ENCODE measurements at places on chromosomes 5 and 9.

GRCh38 chr5:133359861-133360260, 252.5 kb downstream of the FSTL4 start:
- no peak for DNase-seq

GRCh38 chr5:79240561-79240960, 4.6 kb downstream of the JMY start:
- DNase-seq: no peak

- DNase-seq: no peak
These were observed 533.3 kb downstream of the ACTL7B start for GRCh38 chr9:108322326-108323098.

DNA sequence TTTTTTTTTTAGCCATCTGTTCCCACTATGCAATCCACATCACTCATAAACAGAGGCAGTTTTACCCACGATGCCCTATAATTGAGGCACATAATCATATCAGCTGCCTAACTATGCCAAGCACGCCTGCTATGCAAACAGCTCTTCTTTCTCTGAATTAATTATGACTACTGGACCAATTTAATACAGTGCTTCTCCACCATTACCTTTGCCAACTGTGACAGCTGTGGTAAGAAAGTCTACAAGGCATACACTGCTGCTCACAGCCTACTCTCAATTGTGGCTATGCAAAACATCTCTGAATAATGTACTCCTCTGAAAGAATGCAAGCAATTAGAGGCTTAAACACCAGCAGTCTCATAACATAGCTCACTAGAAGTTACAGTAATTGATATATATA, 97.1 kb downstream of the DTWD2 start:
- no peak for DNase-seq

GRCh38 chr5:943201-943917, 50.7 kb downstream of the TRIP13 start:
- DNase-seq: no peak

DNA sequence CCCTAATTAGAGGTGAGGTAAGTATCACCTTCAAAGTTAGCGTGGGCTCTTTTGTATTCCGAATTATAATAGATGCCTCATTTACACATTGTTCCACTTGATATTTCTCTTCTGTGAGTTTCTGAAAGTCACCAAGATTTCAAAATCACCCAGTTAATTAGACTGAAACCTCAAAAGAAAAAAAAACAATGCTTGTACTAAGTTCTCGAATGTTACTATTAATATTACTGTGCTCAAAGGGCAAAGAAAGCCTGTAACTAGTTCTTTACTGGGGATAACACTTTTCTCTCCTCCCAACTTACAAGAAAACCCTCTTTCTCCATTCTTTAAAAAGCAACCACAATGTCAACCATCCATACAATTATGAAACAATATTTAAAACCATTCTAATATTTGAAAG, 98.5 kb downstream of the STRBP start:
- DNase-seq: no peak

GRCh38 chr9:88092797-88093331, 45.4 kb downstream of the SPATA31C2 start:
- DNase-seq: no peak

GRCh38 chr5:175778951-175779503, 92.4 kb upstream of the CPLX2 start:
- no peak for DNase-seq

DNA sequence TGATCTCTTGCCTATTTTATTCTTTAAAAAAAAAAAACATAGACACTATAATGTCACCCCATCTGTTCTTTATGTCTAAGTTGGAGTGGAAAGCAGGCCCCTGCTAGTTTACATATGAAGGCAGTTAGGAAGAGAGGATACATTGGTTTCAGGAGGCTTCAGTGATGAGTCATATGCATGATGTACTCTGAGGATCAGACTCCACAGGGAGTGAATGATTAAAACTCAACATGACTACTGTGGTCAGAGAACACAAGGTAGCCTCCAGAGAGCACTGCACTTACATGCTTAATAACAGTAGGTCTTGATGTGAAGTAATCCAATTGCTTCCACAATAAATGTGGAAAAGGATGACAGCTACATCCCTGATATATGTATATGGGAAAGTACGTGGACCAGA, 22.7 kb upstream of the FSTL4 start:
- peak; percentile 26 for DNase-seq

GRCh38 chr9:114616684-114617520, 5.8 kb downstream of the TMEM268 start:
- no peak for DNase-seq

DNA sequence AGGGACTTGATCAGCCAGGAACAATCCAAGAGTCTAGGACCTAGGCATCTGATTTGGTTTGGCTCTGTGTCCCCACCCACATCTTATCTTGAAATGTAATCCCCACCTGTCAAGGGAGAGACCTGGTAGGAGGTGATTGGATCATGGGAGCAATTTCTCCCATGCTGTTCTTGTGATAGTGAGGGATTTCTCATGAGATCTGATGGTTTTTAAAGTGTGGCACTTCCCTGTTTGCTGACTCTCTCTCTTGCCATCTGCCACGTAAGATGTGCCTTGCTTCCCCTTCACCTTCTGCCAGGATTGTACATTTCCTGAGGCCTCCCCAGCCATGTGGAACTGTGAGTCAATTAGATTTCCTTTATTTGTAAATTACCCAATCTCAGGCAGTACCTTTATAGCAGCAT, 201.7 kb upstream of the ACTBL2 start:
- no peak for DNase-seq

GRCh38 chr5:78542321-78542840, 106.2 kb downstream of the LHFPL2 start:
- no peak for DNase-seq

DNA sequence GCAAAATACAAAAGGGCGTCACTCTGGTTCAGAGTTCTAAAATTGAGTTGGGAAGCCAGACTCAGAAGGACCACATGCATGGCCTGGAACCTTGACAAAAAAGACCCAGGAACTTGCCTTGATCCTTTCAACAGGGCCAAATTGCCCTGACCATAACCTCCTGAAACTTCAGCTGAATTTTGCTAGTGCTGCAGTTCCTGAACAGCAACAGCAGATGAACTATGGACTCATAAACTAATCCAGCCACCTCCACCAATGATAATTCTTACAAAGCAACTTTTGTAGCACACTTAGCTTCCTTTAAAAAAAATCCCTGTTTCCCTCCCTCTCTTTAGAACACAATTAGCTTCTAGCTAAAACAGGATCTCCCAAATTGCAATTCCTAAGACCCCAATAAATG, 155.9 kb downstream of the MAT2B start:
- DNase-seq: no peak

- DNase-seq: no peak
These were observed 166.0 kb downstream of the ADAMTSL1 start for GRCh38 chr9:18639911-18640310.

- DNase-seq: no peak
These were observed 44.0 kb downstream of the LYRM7 start for GRCh38 chr5:131214609-131215227.

DNA sequence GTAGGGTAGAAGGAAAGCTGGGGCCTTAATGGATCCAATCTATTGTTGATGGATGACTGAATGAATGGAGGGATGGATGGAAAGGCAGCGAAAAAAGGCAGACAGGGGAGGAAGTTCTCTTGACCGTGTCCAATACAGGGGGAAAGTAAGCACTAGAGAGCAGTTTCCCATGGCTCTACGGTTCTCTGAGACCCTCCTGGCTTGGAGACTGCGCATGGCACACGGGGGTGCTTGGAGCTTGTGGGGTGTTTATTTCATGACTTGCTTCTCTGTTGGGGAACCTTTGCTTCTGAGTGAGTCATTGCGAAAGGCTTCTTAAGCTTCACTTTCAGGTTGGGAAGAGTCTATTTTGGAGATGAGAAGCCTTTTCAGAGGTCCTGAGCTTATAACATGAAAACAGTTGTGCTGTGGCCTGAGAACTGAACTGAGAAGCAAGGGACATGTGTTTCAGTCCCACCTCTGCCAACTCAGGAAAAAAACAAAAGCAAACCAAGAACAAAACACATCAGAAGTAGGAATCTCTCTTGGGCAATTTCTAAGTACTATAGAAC, 12.8 kb upstream of the TEX48 start:
- DNase-seq: no peak

- DNase-seq: no peak
These were observed 18.6 kb upstream of the NPM1 start for GRCh38 chr5:171369056-171369455.

DNA sequence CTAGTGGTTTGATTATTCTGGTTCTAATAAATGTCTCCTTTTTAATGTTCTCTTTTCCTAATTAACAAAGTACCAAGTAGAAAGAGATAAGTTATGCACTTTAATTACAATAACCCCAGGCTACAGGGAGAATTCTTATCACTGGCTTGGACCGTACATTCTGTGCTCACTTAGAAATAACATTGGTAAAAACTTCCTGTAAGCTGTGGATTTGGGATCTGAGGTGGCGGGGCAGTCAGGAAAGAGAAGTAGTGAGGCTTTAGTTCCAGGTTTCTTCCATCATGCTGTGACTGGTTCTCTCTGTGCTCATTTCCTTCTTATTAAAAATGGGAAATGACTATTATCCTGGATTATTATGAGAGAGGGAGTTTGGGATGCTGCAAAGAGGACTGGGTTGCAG, 142.0 kb downstream of the EGFLAM start:
- no peak for DNase-seq

GRCh38 chr5:38723426-38723825, 122.4 kb upstream of the OSMR start:
- DNase-seq: no peak

GRCh38 chr5:10987925-10988504, 227.0 kb upstream of the DAP start:
- no peak for DNase-seq

DNA sequence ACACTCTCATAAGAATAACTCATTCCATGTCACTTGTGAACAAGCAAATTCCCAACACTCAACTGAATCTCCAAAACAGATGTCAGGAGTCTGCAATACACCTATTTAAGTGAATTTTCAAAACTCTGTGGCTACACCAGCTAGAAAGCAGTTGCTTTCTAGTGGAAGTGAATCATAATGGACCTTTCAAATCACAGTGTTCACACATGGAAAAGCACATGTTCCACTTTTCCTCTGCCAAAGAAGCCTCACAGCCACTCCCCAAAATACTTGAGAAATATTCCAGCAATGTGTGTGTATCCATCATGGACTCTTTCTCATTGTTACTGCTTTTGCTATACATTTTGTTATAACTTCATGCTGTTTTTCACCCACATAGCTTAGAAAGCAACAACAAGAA, 17.4 kb downstream of the MARCHF3 start:
- DNase-seq: peak; percentile 74

GRCh38 chr9:78369639-78370219, 72.8 kb downstream of the PSAT1 start:
- peak; percentile 55 for DNase-seq

DNA sequence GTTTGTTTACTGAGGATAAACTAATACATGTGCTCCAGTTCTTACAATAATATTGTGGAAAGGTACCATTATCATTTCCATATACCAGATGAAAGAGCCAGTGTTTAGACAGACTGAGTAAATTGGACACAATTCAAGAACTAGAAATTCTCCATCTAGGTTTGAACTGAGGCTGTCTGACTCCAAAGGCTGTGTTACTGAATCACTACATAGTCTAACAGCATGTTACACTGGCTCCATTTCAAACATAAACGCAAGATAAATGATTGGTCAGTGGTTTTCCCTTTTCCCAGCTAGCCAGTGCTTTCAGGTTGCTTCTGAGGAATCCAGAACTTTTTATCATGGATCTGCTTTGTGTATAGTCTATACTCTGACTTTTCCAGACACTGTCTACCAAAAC, 8.1 kb downstream of the SPDL1 start:
- peak; percentile 61 for DNase-seq

Data from HFFc6 (cell line).